ENCODE measurements at places on chromosomes 4 and X.
A peak's percentile ranks its signal among the peaks of the same experiment; 100 is the strongest.

- DNase-seq: no peak
These were observed 9.0 kb upstream of the KLHL2 start for GRCh38 chr4:165198329-165198728.

DNA sequence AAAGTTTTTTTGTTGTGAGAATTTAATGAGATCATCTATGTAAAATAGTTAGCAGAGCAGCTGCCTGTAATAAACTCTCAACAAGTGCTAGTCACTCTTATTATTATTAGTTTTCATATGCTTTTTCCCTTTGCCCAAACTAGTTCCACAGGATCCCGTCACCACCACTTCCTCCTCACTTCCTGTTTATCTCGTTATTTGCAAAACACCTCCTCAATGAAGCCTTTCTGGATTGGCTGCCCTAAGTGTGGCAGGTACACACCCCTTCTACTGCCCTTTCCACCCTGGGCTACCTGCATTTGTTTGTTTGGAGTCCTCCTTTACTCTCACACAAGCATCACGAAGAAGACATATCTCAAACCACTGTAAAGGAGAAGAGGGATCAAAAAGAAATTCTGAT, 54.4 kb upstream of the KLF3 start:
- no peak for DNase-seq

DNA sequence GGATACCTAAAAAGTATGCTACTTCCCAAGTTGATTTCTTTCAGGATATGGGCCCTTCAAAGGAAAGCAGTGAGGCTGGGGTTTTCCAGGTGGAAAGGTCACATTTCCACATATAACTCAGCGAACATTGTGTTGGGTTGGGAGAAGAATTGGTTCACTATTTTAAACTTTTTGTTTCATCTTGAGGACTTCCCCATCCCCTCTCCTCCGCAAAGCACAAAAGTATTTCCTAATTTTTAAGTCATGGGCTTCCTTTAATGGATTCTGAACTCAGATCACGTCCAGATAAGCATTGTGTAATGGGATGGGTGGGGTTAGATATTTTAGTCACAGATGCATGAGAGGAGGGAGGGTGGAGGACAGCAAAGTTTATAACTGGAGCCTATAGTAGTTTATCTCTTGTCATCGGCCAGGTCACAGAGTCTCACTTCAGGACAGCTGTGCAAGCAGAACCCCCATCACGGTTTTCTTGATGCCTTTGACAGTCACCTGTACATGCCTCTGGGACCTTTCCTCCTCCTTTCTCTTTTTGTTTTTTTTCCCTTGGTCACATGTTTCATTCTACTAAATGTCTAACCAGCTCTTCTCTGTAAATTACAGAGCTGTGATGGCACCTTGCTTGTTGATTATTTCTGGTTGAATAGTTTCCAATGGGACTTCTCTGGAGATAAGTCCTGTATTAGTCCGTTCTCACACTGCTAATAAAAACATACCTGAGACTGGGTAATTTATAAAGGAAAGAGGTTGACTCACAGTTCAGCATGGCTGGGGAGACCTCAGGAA, 115.4 kb downstream of the PTTG2 start:
- DNase-seq: peak; percentile 22

DNA sequence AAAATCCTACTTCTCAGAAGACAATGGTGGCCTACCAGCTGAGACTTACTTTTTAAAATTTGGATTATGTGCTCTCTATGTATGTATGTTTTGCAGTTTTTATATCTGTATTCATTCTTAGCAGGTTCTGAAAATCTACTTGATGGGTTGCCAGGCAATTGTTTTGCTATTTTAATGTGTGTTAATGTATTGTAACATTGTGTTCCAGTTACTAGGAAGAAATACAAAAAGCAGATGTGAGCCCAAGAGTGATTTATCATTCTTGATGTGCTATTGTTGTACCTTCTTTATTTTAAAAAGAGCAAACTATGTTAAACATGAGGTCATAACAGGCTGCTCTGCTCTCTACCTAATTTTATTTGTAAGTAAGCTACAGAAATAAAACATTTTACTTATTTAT, 81.9 kb downstream of the REPS2 start:
- DNase-seq: no peak

DNA sequence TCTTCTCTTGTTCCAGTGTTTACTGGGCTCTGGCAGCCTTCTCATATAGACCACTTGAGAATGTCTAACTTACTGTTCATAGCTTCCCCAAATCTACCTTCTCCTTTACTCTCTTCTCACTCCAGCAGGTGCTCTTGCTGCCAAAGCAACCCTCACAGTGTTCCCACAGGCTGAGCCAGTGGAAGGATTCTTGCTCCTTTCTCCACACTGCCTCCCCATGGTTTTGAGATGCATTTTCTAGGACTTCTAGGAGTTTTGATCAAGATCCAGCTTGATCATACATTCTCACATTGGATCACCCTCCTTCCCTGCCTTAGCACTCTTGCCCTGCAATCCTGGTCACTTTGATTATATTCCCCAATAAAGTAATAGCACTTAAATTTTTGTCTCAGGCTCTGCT, 230.8 kb downstream of the TMEM47 start:
- no peak for DNase-seq

- no peak for DNase-seq
These were observed 1.7 kb downstream of the CACNA1F start for GRCh38 chrX:49231333-49232000.

GRCh38 chr4:67087897-67088296, 457.4 kb downstream of the CENPC start:
- peak; percentile 24 for DNase-seq

DNA sequence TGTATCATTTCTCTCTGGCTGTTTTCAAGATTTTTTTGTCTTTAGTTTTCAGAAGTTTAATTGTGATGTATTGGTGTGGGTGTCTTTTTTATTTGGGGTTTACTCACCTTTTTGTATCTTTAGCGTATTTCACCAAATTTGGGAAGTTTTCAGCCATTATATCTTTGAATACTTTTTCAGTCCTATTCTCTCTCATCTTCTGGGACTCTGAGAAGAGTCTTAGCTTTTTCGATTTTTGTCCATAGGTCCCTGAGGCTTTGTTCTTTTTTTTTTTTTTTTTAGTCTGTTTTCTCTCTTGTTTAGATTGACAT, 23.8 kb downstream of the KDM6A start:
- DNase-seq: no peak

- peak; percentile 63 for DNase-seq
These were observed 4.2 kb upstream of the LEF1 start for GRCh38 chr4:108172753-108173598.

GRCh38 chrX:133888984-133889383, 96.4 kb downstream of the GPC3 start:
- DNase-seq: no peak

DNA sequence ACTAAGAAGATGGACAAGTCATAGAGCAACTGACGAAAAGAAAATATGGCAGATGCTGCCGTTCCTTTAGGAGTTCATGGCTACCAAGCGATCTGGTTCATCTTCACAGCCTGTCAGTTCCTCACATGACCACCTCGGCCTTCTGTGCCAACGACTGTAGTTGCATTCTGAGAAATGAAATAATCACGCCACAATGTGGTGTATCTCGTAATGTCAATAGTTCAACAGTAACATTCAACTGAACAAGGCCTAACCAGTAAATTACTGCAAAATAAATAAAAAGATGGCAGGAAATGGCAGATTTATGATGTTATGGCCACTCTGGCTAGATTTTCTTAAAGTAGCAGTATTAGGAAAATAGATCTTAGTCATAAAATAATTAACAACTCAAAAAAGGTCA, 4.4 kb downstream of the GPRIN3 start:
- DNase-seq: peak; percentile 90

GRCh38 chr4:123599920-123600810, 203.6 kb downstream of the SPRY1 start:
- DNase-seq: peak; percentile 67

DNA sequence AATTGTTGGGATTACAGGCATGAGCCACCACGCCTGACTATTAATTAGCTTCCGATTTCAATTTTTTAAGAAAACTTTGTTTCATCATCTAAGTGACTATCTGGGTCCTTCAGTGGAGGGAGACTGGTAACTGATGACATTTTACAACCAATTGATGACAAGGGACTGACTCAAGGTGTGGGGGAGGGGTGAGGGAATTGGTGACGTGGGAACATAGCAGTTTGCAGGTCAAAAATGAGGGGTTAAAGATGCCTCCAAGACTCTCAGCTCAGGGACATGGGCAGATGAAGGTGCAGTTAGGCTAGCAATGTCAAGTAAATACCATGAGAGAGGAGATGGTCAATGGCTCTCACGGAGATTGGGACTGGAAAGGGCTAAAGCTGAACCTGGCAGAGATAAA, 5.7 kb upstream of the FAM9C start:
- no peak for DNase-seq

GRCh38 chr4:10853196-10853595, 168.6 kb upstream of the CLNK start:
- no peak for DNase-seq

DNA sequence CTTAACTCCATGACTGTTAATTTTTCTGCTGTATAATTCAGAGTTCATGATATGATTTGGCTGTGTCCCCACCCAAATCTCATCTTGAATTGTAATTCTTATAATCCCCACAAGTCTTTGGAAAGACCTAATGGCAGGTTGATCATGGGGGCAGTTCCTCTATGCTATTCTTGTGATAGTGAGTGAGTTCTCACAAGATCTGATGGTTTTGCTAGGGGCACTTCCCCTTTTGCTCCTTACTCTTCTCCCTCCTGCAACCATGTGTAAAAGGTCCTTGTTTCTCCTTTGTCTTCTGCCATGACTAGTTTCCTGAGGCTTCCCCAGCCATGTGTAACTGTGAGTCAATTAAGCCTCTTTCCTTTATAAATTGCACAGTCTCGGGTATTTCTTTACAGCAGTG, 1751.9 kb downstream of the ARAP2 start:
- DNase-seq: no peak

- DNase-seq: peak; percentile 65
These were observed 124.9 kb downstream of the STAG2 start for GRCh38 chrX:124086411-124086810.

GRCh38 chr4:68369142-68369805, 19.4 kb upstream of the YTHDC1 start:
- DNase-seq: no peak

DNA sequence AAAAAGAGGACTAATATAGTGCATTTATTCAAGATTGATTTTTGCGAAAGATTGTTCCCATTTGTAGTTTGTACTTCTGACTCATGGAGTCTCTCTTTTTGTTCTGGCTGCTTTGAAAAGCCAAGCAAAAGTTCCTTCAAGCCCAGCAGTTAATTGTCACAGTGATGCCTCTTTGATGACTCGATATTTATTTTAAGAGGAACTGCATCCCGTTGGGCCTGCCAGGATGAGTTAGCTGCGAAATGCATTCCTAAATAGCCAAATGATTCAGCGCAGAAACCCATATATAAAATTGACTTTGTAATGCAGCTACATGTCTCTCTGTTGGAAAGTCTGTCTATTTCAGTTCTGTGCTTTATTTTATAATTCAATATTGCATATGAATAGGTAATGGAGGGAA, 295.1 kb downstream of the GBA3 start:
- DNase-seq: no peak

GRCh38 chrX:51456246-51456645, 40.1 kb downstream of the NUDT11 start:
- no peak for DNase-seq

DNA sequence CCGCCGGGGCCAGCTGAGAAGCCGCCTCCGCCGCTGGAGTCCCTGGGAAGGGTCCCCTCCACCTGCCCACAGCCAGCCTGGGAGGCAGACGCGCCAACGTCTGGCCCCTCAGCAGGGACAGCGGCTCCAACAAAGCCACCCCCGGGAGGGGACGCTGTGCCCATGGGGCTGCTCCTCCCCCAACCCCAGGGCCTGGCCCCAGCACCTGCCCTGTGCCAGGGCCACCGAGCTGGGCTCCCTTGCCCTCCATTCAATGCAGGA, 6.1 kb upstream of the HMX1 start:
- DNase-seq: no peak

DNA sequence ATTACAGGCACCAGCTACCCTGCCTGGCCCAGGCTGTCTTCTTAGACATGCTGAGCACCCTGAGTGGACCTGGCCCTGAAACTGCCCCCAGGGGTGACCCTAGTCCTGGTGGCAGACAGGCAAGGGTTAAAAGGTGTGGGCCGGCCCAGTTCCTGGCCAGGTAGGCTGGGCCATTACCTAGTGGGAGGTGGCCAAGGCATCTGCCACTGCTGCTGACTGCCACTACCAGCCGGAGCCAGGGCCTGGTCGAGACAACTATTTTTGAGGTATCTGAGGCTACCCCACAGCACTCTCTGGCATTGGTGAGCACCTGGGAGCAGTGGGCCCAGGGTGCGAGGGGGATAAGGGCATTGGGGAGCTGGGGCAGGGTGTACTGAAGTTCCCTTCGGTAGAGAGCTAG, at the start of gene CCDC120:
CCDC120 (plus strand) TSS at position 206 of the 400 bp plus-strand sequence. CDS start 3,043 bp downstream, outside the sequence.
- DNase-seq: no peak

DNA sequence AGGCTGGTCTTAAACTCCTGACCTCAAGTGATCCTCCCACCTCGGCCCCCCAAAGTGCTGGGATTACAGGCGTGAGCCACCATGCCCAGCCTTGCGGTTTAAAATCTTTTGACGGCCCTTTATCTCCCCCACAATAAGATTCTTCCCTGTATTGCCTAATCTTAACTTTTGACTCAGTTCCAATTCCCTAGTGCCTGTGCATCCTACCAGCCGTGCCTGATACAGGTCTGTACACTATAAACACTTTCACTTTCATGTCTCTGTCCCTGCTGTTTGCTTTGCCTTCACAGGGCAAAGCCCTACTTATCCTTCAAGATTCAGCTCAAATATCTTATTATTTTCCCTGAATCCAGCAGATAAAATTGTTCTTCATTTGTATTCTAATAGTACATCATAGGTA, 74.6 kb downstream of the WDR44 start:
- peak; percentile 0 for DNase-seq

DNA sequence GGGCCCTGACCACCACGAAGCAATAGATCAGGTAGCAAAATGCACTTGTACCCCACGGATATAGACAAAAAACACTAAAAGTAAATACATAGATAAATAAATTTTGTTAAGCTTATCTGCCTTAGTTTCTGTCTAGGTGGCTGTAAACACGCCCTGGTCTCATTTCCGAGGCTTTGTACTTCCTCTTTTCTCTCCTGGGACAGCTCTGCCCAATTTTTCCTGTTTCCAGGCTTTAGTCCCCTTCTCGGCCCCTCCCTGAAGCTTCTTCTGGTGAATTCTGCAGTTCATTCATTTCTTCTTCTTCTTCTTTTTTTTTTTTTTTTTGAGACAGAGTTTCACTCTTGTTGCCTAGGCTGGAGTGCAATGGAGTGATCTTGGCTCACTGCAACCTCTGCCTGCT, 73.4 kb upstream of the STOX2 start:
- no peak for DNase-seq

- no peak for DNase-seq
These were observed 2.5 kb upstream of the PDGFRA start for GRCh38 chr4:54226404-54227255.

DNA sequence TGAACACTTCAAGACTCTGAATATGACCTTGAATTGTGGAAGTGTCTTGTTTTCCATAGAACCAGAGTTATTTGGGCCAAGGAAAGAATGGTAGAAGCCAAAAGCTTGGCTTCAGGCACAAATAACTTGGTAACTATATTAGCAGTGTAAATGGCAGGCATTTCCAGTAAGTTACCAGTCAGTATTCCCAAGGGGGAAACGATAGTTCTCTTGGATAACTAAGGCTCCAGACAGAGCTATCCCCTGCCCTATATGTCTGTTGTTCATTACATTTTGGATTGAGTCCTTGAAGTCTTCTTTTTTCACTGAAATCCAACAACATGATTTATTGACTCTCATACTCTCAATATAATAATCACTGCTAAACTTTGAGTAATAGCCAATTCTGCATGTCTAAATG, 364.1 kb downstream of the MAGEB5 start:
- no peak for DNase-seq

GRCh38 chr4:119623025-119623424, 5.6 kb downstream of the PDE5A start:
- DNase-seq: no peak
